LNCaP clone FGC (cell line): ENCODE measurements at places on chromosomes 2 and 18.

- peak; percentile 49 for DNase-seq
Observed at GRCh38 chr2:119678021-119678656, 862 bp upstream of the TMEM177 start.

DNA sequence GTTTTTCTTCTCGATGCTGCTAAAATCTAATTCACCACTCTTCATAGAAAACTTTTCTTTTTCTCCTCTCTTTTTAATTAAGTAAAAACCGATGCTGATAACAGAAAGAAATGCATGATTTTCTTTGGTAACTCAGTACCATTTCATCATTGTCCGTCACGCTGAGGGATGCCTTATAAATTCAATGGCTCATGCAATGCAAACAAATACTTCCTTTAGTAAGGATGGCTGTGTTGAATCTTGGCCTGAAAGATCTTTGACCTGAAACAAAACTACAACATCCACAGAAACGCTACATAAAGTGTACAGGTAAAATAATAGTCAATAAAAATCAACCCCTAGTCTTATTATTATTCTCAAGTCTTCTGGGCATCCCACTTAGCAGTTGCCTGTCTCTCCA lies 261.4 kb downstream of the SLC8A1 start:
- DNase-seq, result no peak

GRCh38 chr18:44758861-44759631 lies 78.4 kb downstream of the SETBP1 start:
- no peak for DNase-seq

GRCh38 chr18:11987527-11987926 lies 6.2 kb downstream of the IMPA2 start:
- DNase-seq, result no peak
